ENCODE measurements at places on chromosomes 5 and 9.

GRCh38 chr5:37926732-37927131 is 86.9 kb upstream of the GDNF start:
- no peak for DNase-seq

DNA sequence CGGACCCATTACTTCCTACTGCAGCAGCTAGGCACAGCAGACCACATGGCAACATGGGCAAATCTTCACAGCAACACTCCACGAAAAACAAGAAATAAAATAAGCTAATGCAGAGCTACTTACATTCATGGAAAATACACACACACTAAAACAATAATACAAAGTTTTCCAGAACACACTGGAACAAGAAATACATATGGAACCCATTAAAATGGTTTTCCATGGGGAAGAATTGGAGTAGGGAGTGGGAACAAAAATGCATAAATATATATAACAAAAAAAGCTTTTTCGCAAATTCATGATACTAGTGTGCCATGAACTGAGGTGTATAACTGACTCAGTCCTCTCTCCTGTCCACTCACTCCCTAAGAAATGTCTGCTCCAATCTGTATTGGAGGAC is 8.3 kb downstream of the ADAMTS12 start:
- DNase-seq, result no peak

DNA sequence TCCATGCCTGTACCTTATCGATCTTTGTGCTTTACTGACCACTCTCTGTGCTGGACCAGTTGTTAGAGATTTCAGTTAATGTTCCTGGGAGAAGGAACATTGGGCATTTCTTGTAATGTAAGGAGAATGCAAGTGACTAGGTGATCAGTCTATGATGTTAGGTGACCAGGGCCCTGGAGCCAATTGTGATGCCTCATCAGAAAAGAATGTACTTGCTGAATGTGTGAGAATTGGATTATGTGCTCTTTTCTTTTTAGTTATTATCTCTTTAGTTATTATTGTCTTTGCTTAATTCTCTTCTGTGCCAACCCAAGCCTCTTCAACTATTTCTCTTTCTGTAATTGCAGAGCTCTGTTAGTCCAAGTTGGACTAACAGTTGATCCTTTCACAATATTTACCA is 92.9 kb downstream of the LRRC70 start:
- no peak for DNase-seq

GRCh38 chr9:694092-694402 is 147.4 kb upstream of the DMRT1 start:
- DNase-seq, result no peak

DNA sequence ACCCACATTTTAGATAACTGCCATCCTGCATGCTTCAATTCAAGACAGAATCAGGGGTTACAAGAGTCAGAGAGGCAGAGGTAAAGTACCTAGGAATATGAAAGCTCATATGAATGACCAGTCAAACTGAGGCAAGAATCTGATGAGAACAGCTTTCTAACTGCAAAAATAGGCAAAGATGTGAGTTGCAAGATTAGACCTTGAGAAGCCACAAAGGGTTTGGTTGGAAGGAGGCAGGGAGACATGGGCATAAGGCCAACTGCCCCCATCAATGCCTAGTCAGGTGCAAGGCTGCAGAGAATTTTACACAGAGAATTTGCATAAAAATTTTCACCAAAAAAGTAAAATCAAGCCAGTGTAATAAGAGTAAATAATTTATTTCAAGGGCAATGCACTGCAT is 12.8 kb downstream of the FAM114A2 start:
- no peak for DNase-seq

DNA sequence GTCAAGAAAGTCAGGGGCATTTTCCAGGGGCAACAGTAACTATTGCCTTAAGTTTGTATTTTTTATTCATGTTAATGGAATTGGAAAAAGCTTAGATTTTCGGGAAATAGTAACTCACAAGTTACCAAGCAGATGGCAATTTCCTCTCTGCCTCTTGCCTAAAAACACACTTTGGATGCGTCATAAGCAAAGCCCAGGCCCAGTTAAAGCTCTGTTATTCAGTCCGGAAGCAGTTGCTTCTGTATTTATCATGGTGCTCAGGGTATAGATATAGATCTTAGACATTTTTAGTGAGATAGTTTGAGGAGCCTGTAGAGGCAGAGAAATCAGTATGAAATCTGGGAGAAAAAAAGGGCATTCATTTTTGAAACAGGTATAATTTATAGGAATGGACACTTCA is 260.3 kb upstream of the TNC start:
- DNase-seq, result no peak

DNA sequence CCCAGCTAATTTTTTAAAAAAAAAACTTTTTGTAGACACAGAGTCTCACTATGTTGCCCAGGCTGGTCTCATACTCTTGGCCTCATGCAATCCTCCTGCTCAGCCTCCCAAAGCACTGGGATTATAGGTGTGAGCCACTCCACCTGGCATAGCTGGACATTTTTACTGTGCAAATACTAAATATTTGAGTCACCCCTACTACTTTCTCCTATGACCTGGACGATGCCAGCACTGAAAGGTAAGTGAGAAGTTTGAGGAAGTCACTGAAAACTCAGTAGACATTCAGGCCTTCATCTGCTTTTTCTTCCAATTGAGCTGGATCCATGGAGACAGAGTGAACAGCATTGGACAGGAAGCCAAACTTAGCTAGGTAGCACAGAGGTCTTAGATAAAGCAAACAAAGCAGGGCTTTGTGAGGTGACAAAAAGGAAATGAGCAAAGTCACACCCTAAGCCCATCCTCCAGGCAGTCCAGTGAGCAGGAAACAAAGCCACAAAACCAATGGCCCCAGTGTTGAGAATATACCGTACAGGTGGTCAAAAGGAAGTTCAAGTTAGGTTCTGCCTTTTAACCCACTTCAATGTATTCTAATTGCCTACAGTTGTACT is 192.6 kb upstream of the RASA1 start:
- DNase-seq, result no peak

Measured in stimulated activated CD8-positive, alpha-beta memory T cell treated with anti-CD3 and anti-CD28 coated beads, Interleukin-4, amount 100 ng/mL, for 1 hour (primary cell).